ENCODE measurements at places on chromosomes 7 and 10.

DNA sequence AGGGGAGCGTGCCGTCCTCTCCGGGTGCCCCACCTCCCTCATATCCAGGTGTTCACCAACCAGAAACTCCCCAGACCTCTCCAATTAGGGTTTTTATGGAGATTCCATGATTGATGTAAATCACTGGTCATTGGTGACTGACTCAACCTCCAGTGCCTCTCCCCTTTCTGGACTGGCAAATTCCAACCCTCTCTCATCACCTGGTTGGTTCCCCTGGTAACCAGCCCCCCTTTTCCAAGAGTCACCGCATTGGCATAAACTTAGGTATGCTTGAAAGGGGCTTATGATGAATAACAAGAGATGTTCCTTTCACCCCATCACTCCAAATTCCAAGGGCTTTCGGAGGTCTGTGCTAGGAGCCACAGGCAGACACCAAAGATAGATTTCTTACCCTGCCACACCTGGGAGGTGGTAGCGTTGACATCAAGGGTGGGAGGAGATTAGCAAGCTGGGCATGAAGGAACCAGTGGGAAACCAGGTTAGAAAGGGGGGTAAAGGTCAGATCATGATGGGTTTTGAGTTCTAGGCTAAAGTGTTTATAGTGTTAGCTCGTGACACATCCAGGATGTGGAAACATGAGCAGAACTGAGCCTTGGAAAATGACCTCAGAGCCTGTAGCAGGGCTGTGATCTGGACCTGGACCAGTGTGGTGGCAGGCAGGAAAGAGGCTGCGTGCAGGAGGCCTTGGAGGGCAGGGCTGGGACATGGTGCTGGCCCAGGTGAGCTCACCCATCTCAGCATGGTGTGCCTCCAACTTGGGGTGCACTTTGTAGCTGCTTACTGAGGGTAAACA lies 45.1 kb downstream of the CAMK1D start:
- no peak for DNase-seq

GRCh38 chr10:63123727-63124362 lies 9.3 kb upstream of the NRBF2 start:
- DNase-seq = no peak

- no peak for DNase-seq
Measured at GRCh38 chr7:117014099-117014656, 60.9 kb downstream of the ST7 start.

DNA sequence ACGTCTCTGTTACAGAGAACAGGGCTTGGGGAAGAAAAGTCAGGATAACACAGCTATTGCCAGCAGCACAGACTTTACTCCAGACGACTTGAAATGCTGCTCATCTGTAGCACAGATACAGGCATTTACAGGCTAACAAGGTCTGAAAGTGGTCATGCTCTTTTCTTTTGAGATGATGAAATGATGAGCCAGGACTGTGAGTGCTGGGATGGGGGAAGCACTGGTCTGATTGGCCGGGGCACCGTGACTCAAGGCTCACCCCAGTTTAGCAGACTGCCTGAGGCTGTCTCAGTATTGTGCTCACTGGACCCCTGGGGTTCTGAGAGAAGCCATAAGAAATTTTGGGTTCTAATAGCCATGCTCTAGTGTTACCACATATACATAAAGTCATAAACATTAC lies 12.4 kb downstream of the SMKR1 start:
- DNase-seq = no peak

- DNase-seq = no peak
Measured at GRCh38 chr7:99108613-99109012, 35.3 kb downstream of the SMURF1 start.

GRCh38 chr7:31192986-31193385 lies 140.9 kb downstream of the ADCYAP1R1 start:
- DNase-seq = peak; percentile 12

DNA sequence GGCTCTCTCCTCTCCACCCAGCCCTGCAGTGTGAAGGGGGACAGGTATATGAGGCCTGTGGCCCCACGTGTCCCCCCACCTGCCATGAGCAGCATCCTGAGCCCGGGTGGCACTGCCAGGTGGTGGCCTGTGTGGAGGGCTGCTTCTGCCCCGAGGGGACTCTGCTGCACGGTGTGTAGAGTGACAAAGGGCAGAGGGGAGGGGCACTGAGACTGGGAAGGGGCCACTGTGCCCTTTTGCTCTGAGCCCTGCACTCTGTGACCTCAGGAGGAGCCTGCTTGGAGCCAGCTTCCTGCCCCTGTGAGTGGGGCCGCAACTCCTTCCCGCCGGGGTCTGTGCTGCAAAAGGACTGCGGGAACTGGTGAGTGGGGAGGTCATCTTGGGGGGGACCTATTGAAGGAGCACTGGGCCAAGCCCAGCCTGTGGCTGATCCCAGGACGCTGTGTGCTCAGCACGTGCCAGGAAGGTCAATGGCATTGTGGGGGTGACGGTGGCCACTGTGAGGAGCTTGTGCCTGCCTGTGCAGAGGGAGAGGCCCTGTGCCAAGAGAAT lies 15.0 kb upstream of the ZNF467 start:
- no peak for DNase-seq

- DNase-seq = no peak
Measured at GRCh38 chr10:112812586-112812985, 137.5 kb upstream of the TCF7L2 start.
